Lower leg skin (tissue), 4 donors: ENCODE measurements at places on chromosomes 12 and 14. TPM values are rescaled to one million over a fixed set of nuclear protein-coding genes. Genes with fewer than 3 reads are reported as not detected.

Gene DNAJC22
- 0.21 TPM for total RNA-seq

DNA sequence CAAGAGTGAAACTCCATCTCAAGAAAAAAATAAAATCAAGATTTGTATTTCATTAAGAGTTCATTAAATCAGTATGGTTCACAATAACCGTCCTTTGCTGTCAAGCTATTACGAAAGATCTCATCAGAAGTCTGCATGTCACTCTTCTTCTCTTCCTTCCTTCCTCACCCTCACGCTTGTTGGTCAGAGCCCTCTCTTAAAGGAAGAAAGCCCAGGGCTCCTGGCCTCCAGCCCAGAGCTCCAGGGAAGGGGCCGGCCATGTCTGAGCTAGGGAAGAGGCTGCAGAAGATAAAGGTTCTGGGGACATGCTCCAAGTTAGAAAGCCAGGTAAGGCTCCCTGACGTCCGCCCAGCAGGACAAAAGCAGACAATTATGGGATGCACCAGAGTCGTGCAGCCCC lies 43.1 kb upstream of the DLK1 start:
- DNase-seq: no peak

Gene KRT77
- 264 TPM for total RNA-seq

Gene ACSM4
- not detected for total RNA-seq

- DNase-seq: no peak
Observed at GRCh38 chr12:42442311-42442759, 116.4 kb downstream of the PPHLN1 start.

Gene DBX2
- 0.91 TPM for total RNA-seq

Gene REC8
- 3.4 TPM for total RNA-seq

Gene TRHDE
- total RNA-seq: 0.49 TPM

- no peak for DNase-seq
Observed at GRCh38 chr14:88904864-88905263, 80.4 kb downstream of the TTC8 start.

- DNase-seq: no peak
Observed at GRCh38 chr12:29773076-29773475, 10.7 kb downstream of the TMTC1 start.

DNA sequence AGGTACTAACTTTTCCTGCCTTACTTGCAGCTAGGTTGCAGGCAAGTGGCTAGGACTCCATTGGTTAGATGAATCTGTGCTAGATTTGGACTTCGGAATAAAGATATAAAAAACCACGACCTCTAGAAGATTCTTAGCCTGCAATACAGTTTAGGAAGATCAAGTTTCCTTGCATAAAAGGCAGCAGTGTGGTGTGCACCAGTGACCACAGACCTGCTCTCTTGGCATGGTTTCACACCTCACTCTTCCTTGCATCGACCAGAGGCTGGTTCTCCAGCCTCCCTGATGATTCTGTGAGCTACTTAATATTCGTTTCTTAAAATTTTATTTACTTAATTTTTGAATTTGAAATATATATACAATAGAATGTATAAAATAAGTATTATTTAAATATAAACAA lies 9.8 kb downstream of the KLHDC1 start:
- no peak for DNase-seq

Gene GPR135
- 1.4 TPM for total RNA-seq

Gene DIO2
- 14.8 TPM for total RNA-seq

DNA sequence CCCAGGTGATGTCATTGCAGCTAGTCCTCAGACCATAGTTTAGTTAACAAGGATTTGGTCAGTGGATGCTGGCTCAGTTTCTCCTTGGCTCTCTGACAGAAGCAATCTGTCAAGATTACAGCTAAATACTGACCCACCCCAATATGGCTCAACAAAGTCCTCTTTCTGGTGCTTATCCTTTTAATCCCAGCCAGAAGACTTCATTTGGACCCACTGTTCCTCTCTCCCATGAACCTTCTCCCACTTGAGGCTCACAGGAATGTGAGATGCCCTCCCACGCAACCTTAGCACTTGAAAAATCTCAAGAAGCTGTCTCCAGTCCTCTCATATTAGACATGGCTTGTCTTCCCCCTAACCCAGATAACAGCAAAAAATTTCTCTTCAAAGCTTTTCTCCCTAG lies 47.7 kb downstream of the C12orf50 start:
- no peak for DNase-seq

Gene PTHLH
- 1.5 TPM for total RNA-seq

DNA sequence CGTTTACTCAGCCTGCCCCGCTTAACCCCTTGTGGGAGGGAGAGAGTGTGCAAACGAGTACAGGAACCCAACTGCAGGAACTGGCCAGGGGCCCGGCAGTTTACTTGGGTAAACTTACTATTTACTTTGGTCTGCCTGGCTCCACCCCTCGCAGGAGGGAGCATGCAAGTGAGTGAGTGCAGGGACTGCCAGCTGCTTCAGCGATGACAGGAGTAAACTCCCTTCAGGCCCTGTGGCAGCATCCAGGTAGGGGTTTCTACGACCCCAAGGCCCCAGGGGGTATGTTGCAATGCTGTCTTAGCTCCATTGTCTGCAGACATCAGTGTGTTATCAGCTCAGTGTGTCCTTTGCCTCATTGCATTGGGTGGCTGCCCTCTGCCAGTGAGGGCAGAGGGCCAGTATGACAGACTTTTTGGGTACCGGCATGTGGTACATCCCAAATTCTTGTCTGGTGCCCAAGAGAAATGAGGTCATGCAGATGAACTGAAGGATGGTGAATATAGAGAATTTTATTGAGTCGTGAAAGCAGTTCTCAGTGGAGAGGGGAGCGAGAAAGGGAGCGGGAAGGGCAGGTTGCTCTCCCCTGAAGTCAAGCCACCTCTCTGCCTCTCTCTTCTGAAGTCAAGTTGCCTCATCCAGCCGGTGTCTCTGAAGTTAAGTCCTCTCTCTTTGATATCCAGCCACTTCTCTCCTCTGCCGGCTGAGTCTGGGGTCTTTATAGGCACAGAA lies 181.8 kb downstream of the FUT8 start:
- no peak for DNase-seq

Gene GARIN6
- not detected for total RNA-seq

GRCh38 chr12:23560611-23561010 lies 388.9 kb downstream of the SOX5 start:
- DNase-seq: no peak

Gene WIF1
- 1.7 TPM for total RNA-seq

Gene SLC6A15
- total RNA-seq: 4.1 TPM

DNA sequence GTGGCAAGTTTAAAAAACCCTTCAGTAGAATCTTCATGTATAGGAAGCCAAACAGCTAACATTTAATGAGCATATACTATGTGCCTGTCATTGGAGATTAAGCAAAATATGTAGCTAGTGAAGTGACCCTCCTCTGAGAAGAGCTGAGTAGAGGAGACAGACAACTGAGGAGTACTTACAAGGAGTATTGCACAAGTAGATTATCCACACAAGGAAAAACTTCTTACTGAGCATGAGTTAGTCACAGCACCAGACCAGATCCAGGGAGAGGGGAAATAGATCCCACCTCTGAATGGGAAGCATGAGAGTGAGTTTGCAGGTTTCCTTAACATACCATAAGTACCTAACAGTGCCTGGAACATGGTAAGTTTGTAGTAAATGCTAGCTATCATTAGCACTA lies 33.0 kb downstream of the FRMD6 start:
- no peak for DNase-seq

Gene NEUROD4
- total RNA-seq: not detected

GRCh38 chr12:27034607-27035293 lies 12.4 kb downstream of the MED21 start:
- no peak for DNase-seq

Gene SERPINA10
- not detected for total RNA-seq

- no peak for DNase-seq
Observed at GRCh38 chr12:13099844-13100604, 3.4 kb downstream of the GSG1 start.

Gene CACNB3
- total RNA-seq: 15.3 TPM

DNA sequence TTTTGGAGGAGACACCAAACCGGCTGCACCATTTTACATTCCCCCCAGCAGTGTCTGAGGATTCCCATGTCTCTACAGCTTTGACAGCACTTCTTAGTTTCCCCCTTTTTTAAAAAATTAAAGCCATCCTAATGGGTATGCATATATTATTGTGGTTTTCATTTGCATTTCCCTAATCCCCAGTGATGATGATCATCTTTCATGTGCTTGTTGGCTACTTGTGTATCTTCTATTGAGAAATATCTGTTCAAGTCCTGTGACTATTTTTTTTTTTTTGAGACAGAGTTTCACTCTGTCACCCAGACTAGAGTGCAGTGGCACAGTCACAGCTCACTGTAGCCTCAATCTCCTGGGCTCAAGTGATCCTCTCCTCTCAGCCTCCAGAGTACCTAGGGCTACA lies 23.2 kb upstream of the ASPG start:
- no peak for DNase-seq

- no peak for DNase-seq
Observed at GRCh38 chr12:108069651-108070165, 59.4 kb upstream of the WSCD2 start.

Gene CAPZA3
- 0.99 TPM for total RNA-seq

Gene GPR84
- 0.42 TPM for total RNA-seq

Gene TAS2R8
- not detected for total RNA-seq

GRCh38 chr14:71648725-71649124 lies 283.5 kb upstream of the RGS6 start:
- no peak for DNase-seq

DNA sequence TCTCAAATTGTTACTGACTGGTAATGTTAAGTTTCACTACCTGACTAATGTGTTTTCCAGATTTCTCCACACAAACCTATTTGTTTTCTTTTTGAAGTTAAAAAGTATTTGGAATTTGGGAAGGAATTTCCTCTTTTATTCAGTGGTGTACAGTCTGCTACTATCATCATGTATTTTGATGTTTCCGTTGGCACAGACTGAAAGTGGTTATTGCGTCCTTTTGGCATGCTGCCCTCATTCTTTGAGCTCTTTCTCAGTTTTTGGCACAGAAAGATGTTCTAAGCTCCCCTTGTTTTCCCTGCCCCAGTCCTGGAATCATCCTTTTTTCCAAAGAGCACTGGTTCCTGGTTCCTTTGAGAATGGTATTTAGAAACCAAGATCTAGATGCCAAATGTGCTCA lies 31.4 kb upstream of the RTRAF start:
- DNase-seq: no peak

Gene B4GALNT3
- 40.3 TPM for total RNA-seq

GRCh38 chr12:262817-263216 lies at the start of gene SLC6A13:
TSS of gene SLC6A13 (minus strand) at chr12:262836. CDS start at chr12:260052, 2,784 bp downstream.
- DNase-seq: no peak

- DNase-seq: no peak
Observed at GRCh38 chr14:61703342-61704129, 8.2 kb downstream of the HIF1A start.

- DNase-seq: no peak
Observed at GRCh38 chr12:106506691-106507090, 76.1 kb upstream of the RFX4 start.
